Activated T-helper 1 cell treated with anti-CD3 and anti-CD28 coated beads, Interleukin-2, amount 50 U/mL, for 16 hours (primary cell): ENCODE measurements at places on chromosomes 3 and 15.

GRCh38 chr15:95816591-95816990 is 513.9 kb upstream of the NR2F2 start:
- no peak for DNase-seq

DNA sequence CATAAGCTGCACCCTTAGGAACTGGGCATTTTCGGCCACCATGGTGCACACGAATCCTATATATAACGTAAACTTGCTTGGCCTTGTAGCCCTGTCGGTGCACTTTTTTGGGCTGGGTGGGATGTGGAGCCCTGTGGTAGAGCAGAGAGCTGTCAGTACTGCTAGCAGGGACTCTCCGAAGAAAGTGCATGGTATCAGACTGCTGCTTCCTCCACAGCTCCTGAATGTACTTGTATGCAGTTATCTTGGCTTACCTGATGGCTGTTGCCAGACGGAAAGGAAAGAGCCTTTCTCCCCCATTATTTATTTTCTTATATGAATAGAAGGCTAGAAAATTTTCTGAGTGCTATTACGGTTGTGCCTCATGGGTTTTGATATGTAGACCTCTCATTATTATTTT is 8.4 kb downstream of the GALK2 start:
- DNase-seq = no peak

DNA sequence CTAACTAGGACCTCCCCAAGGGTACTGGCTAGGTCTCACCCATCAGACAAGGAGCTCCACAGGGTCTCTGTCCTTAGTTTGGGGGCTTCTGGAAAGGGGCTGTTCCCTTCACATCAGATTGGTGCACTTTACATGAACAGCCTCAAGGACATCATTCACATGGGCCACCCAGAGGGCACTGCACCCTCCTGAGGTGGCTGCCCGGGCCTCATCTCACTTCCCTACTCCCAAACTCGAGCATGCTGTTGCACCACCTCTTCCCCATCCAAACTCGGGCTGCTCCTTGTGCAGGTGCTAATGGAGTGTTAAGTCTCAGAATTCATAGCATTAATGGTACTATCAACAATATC is 48.1 kb downstream of the RAB11A start:
- DNase-seq = no peak

DNA sequence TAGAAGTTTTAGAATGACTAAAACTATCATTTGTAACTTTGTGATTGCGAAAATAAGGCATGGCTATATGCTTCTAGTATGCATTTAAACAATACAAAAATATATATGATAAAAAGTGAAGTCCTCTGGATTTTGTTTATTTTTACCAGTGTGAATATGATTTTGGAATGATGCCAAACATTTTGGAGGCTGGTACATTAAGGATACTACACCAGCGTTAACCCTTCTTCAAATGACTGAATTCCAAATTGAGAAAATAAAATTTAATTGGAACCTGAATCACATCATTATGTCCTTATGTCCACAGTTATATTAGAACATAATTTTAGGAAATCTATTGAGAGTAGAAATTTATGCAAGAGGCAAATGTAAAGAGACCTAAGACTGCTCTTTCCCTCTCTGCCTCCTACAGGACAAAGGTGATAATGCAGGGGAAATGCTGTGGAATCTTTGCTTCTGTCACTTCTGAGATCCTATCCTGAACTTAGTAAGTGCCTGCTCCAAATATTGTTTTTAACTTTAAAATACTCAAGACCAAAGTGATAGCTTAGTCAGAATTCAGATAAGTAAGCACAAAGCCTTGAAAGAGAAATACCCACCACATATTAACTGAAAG is 121.1 kb upstream of the NANOGP8 start:
- DNase-seq = no peak

- DNase-seq = no peak
These were observed 25.5 kb downstream of the MCCC1 start for GRCh38 chr3:183073839-183074238.

DNA sequence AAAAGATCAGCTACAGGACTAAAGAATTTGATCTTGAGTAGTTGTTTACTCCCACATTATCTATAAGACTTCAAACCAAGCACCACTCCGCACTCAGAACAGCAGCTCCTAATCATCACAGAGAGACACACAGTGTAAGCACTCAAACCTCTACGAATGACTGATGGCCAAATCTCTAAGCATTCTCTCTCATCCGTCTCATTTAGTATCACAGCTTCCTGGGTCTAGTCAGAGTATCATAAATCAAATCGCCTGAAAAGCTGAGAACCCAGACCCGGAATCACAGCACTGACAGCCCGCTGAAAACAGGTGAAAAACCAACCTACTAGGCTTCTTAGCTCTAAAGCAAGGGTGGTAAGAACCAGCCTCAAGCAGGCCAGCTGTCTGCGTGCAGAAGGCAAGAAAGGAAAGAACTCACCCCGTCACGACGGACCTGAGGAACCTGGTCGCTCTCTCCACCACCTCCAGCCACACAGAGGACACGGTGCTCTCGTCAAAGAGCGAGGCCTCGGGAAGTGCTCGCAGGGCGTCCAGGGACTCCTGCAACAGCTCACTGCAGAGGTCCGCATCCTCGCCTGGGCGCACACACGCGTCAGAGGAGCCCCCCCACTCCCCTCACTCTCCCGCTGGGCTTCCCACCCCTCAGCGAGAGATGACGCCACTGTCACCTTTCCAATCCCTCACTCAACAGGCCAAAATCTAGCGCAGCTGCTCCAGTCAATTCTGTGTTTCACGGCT is 47.9 kb downstream of the HERC2 start:
- no peak for DNase-seq

GRCh38 chr3:46484388-46484787 is 13.4 kb upstream of the RTP3 start:
- DNase-seq = no peak

- DNase-seq = no peak
These were observed 259.5 kb downstream of the MECOM start for GRCh38 chr3:169403855-169404519.

- DNase-seq = no peak
These were observed 334 bp upstream of the IGSF11 start for GRCh38 chr3:119035014-119035346.

GRCh38 chr3:155805204-155805801 is 775 bp downstream of the C3orf33 start:
- DNase-seq = no peak

- DNase-seq = no peak
These were observed 236.5 kb downstream of the KCNMB2 start for GRCh38 chr3:178772746-178773145.

DNA sequence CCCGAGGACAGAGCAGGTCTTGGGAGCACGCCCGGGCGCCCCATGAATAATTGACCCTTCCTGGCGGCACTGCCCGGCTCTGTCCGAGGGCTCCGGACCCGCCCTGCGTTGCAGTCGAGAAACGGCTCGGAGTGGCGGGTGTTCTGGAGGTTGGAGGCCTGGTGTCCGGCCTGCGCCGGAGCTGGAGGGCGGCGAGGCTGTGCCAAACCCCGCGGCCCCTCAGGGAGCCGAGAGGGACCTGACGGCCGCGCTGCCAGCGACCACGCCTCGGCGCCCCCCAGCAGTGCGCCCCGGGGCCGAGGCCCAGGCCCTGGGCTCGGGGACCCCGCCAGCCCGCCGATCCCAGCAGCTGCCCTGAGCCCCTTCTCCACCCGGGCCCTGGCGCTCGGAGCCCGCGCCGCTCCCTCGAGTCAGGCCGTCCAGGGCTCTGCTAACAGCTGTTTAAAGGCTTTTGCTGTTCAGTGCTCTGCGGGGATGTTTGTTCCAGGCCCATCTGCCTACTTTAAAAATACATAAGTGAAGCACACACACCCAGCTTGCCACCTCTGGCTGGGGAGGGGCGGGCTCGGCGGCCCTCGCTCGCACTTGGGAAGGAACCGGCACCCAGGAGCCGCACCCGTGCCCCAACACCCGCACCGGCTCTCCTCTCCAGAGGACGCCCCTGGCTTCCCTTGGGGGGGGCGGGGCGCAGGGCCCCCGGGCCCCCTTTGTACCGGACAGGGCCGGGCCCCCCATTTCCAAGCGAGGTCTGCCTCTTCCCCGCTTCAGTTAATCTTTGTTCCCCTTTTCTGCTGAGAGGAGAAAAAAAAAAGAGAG is 730 bp upstream of the ZNF710 start:
- no peak for DNase-seq

DNA sequence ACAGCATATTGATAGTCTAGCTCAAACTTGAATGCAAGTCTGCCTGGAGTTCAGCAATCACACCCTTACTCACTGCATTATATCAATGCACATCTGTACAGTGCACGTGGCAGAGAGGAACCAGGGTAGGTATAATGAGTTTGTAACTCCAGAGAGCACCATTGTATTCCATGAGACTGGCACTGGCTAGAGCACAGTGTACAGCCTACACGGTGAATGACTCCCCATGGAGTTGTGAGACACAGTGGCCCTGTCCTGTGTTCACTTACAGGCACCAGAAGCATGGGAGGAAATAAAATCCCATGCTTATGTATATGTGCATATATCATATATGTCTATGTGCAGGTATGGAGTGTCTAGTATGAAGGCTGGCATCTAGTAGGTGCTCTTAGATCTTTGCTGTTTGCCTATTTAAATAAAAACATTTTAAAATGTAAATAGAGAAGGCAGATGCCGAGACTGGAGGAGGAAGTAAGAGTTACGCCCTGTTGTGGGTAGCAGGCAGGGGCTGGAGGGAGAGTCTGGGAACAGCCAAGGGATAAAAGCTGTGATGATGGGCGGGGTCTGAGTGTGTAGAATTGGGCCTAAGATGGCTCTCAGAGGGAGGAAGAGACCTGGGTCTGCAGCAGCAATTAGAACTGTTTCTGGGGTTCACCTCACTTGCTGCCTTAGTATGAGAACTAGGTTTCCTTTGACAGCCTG is 360.7 kb upstream of the ICE2 start:
- no peak for DNase-seq

DNA sequence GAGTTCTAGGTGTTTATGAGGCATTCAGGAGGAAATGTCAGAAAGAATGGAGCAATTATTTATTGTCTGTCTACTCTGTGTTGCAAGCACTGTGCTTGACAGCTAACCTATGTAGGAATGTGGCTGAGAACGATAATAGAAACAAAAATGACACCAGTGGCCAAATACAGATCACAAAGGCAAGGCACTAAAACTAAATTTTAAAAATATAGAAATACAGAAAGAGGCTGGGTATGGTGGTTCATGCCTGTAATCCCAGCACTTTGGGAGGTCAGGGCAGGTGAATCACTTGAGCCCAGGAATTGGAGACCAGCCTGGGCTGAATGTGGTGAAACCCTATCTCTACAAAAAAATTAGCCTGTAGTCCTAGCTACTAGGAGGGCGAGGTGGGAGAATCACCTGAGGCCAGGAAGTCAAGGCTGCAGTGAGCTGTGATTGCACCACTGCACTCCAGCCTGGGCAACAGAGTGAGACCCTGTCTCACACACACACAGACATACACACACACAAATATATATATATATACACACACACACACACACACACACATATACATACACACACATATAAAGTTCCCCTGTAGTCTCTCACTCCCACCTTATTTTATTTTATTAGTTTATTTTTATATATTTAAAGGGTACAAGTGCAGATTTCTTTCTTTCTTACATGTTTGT is 6.0 kb downstream of the PRKCI start:
- DNase-seq = no peak

GRCh38 chr15:95664450-95664849 is 666.0 kb upstream of the NR2F2 start:
- DNase-seq = no peak

- no peak for DNase-seq
These were observed 95.7 kb downstream of the CPN2 start for GRCh38 chr3:194255252-194256039.

- DNase-seq = no peak
These were observed 50.1 kb downstream of the UBE2E2 start for GRCh38 chr3:23253214-23253613.

GRCh38 chr3:15449489-15450224 is 22.3 kb downstream of the EAF1 start:
- DNase-seq = no peak

DNA sequence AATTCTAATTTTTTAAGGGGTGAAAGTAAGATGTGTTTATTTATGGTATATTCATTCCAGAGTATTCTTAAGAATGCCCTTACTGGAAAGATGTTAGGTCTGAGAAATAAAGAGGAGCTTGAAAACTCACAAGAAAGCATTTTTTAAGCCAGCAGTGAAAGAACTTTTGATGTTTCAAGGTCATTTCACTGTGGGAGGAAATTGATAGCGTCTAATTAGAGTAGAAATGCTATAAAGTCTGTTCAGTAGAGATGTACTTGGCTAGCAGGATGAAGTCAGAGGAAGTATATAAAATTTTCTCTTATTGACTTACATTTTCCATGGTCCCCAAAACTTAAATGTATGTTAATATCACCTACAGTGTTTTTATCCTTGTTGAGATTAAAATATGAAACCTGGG is 354.6 kb downstream of the CNTN6 start:
- DNase-seq = no peak

GRCh38 chr3:49410846-49411534 is 786 bp downstream of the RHOA start:
- DNase-seq = no peak

DNA sequence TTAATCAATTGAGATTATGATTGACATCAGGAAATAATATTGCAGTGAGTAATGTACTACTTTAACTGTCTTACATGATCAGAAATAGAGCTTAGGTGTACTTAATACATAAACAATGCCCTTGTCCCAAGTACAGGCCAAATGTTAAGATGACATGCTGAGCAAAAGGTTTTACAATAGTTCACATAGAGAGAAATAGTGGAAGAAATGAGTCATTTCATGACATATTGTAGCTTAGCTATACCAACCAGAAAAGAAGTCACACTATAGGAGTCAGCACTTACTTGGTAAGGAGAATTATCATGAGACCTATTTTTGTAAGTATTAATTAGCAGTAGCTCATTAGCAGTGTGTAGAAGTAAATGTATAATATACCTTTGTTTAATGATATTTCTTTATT is 96.4 kb upstream of the NANOGP8 start:
- no peak for DNase-seq

DNA sequence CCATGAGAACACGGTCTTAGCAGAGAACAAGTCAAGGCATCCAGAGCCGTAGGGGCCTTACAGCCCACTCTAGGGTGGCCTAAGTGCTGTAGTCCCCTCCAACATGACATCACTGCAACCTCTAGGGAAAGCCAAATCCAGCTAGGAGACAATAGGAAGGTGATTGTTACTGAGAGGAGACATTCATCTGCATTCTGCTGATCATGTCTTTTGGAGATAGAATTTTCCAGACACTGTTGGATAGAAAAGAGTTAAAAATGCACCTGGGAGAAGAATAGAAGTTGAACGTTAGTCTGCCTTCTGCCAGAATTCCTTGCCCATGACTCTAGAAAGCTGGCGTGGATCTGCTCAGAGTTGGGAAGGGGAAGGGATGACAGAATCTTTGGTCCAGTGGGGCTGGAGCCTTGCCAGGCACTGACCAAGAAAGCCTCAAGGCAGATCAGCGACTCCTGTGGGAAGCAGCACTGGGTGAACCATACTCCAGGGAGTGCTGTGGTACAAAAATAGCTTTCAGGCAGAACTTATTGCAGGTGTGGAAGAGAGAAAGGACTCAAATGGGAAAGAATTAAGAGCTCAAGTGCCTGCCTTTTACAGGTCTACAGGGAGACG is 44.8 kb upstream of the RAF1 start:
- no peak for DNase-seq

GRCh38 chr3:52606373-52607085 is 70.1 kb downstream of the UQCC5 start:
- DNase-seq = no peak
